Stimulated activated CD4-positive, alpha-beta T cell treated with anti-CD3 and anti-CD28 coated beads, Interleukin-15, amount 100 ng/mL, for 48 hours (primary cell): ENCODE measurements at places on chromosomes 1 and 21.

DNA sequence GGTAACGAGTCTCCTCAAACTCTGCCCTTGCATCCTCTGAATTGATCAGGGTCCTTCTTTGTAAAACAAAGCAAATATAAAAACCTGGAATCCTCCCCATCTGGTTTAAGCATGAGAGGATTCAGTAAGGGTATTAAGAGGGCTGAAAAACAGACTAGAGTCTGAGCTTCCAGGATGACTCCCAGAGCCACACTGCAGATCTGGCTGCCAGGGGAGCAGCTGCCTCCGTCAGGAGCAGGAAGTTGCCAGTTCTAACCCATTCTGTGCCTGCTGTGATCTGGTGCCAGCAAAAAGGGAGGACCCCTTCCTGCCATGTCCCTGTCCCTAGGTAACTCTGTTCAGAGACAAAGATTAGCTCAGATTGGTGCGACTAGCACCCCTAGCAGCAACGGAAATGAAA is 27.5 kb downstream of the SERTAD4 start:
- no peak for DNase-seq

DNA sequence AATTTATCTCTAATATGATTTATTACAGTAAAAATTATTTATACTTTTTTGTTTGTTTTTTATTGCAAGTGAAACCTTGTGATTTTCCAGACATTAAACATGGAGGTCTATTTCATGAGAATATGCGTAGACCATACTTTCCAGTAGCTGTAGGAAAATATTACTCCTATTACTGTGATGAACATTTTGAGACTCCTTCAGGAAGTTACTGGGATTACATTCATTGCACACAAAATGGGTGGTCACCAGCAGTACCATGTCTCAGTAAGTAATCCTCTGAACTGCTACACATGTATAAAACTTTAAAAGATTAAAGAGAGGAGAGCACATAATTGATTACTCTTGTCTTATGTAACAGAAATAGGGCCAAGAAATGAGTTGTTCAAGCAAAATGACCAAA is 4.5 kb downstream of the CFHR3 start:
- DNase-seq = no peak

- DNase-seq = no peak
Measured at GRCh38 chr1:187924252-187924651, 1095.5 kb downstream of the PLA2G4A start.

- DNase-seq = peak; percentile 33
Measured at GRCh38 chr1:24688621-24689195, 45.6 kb downstream of the SRRM1 start.

DNA sequence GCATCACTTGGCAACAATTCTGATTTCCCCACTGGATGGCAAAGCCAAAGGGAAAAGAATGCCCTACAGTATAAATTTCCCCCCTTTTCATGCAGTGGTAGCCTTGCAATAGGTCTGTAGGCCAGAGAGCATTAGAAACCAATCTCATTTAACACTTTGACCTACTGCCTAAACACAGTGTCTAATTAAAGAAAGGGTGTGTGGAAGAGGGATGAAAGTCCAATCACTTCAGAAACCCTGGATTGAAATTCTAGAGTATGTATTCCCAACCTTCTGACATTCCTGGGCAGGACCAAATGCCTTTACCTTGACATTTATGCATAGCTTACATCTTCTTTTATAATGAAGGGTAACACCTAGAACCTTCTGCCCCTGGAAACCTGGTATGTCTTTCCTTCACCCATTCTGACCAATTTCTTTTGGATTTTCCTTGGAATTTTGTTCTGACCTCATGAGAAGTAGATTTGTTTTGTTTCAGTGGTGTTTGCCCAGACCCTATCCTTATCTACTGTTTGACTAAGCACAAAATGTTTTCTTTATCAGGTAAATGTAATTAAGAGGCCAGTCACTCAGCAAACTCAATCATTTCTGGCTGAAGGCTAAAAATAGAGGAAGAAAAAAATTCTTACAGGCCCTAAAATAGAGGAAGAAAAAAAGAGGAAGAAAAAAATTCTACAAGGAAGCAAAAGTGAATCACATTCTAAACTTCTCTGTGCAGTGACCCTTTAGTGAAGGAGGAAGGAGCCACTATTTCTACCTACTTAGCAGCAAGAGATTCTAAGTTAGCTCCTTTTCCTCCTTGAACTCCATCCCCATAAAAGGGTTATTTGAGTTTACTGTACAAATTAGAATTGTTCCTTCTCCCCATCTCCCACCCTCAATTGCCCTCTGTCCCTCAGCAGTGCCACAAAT is 129.5 kb upstream of the DSCAM start:
- DNase-seq = no peak

- DNase-seq = no peak
Measured at GRCh38 chr1:226625832-226626576, 77.4 kb downstream of the STUM start.

- DNase-seq = no peak
Measured at GRCh38 chr1:68057564-68057963, 7.1 kb upstream of the DIRAS3 start.

DNA sequence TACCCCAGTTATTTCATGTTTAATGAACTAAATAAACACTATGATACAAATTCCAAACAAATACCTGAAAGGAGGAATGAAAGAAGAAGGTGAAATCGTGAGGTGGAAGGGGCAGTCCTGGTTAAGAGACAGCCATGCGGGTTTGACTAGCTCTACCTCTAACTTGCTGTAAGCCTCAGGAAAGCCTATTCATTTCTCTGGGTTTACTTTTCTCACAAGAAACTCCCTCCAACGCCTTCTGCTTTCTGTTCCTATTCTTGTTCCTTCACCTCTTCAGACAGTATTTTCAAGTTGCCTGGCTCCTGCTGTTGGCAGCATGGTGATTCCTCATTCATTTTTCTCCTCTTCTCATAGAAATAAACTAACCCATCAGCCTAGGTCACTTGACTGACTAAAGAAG is 92.4 kb downstream of the NTPCR start:
- no peak for DNase-seq

- no peak for DNase-seq
Measured at GRCh38 chr1:231020816-231021215, 19.2 kb downstream of the FAM89A start.

DNA sequence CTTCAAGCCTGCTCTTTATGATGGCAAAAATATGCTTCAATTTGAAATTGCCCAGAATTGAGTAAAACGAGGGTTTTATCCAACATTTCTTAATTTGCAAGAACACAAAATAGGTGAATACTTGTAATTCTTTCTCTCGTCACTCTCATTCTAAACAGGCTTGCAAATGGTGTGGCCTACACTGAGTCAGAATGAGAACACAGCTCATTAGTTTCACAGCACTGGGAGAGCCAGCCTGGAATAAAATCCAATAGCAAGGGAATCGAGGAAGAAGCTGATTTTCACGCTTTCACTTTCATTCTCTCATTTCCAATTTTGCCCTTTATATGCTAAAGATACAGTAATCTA is 537.5 kb downstream of the LTN1 start:
- no peak for DNase-seq

GRCh38 chr1:33048426-33048825 is 11.7 kb upstream of the AK2 start:
- no peak for DNase-seq

DNA sequence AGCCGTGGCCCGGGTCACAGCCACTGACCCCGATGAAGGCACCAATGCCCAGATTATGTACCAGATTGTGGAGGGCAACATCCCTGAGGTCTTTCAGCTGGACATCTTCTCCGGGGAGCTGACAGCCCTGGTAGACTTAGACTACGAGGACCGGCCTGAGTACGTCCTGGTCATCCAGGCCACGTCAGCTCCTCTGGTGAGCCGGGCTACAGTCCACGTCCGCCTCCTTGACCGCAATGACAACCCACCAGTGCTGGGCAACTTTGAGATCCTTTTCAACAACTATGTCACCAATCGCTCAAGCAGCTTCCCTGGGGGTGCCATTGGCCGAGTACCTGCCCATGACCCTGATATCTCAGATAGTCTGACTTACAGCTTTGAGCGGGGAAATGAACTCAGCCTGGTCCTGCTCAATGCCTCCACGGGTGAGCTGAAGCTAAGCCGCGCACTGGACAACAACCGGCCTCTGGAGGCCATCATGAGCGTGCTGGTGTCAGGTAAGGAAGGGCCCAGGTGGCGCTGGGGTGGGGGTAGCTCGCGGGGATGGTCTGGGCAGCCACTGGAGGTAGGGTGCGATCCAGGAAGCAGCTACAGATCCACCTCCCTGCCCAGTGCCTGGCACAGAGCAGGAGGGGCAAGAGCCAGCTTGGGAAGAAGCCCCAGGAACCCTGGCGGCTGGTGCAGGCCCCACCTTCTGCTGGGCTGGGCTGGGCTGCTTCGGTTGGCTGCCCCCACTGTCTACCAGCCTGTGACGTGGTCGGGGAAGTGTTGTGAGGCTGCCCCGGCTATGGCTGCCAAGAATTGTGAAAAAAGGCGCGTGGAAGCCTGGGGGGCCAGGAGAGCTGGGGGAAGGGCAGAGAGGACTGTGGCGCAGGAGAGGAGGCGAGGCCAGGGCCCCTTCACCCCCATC is 3.8 kb downstream of the CELSR2 start:
- DNase-seq = no peak

DNA sequence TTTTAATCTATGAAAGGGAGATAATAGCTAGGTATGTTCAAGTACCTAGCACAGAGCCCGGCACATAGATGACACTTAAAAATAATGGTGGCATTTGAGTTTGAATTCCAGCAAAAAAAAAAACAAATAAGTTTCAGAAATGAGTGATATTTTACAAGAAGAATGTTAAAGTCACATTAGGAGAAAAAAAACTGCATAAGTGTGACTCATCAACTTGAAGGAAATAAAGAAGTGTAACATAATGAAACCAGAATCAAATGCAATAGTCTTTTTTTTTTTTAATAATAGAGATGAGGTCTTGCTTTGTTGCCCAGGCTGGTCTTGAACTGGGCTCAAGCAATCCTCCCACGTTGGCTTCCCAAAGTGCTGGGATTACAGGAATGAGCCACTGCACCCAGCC is 17.1 kb downstream of the DNASE2B start:
- no peak for DNase-seq

- DNase-seq = no peak
Measured at GRCh38 chr1:212696721-212697331, 2.8 kb downstream of the BATF3 start.

DNA sequence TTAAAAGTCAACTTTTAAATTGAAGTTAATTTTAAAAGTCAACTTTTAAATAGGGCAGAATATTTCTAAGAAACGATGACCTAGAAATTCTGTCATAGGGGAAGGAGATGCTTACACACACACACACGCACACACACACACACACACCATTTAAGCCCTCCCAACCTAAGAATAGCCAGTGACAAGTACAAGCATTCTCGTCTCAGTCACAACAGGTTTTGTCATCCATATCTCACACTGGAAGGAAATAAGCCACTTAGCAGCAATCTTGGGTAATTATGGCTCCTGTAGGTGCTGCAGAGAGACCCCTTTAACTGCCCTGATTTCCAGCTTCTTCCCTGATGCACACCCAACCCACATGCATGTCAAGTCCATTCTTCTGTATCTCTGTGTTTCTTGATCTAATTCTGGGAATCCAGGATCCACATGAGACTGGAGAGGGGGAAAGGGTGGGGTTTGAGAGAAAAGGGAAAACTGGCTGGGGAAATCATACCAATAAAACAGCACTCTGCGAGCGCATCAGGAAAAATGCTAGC is 338.1 kb downstream of the PAPPA2 start:
- no peak for DNase-seq

- DNase-seq = no peak
Measured at GRCh38 chr1:160993544-160994193, 27.3 kb downstream of the F11R start.

GRCh38 chr1:160629286-160630210 is 17.3 kb downstream of the SLAMF1 start:
- DNase-seq = no peak

DNA sequence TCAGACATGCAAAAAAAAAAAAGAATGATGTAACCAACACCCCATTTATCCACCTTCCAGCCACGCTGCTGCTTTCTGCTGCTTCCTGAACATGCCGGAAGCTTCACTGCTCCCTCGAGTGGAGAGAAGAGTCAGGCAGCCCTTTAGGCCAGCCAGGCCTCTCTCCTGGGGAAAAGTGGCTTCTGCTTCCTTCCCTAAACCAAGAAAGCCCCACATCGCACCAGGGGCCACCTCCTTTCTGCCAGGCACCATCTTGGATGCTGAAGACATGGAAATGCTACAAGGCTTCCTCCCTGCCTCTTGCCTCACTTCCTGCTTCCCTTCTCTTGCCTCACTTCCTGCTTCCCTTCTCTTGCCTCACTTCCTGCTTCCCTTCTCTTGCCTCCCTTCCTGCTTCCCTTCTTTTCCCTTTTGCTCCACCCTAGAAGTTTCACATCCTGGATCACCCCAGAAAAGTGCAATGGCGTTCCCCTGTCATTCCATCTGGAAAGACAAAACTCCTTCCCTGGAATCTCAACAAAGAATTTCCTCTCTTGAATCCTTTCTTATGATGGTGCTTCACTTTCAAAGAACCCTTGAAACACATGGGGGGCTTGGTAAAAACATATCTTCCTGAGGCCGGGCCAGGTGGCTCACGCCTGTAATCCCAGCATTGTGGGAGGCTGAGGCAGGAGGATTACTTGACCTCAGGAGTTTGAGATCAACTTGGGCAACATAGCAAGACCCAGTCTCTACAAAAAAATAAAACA is 18.7 kb downstream of the TNFRSF8 start:
- no peak for DNase-seq

GRCh38 chr1:101382135-101382534 is 145.3 kb downstream of the S1PR1 start:
- no peak for DNase-seq

GRCh38 chr21:33015096-33015495 is 10.6 kb upstream of the OLIG2 start:
- DNase-seq = no peak

DNA sequence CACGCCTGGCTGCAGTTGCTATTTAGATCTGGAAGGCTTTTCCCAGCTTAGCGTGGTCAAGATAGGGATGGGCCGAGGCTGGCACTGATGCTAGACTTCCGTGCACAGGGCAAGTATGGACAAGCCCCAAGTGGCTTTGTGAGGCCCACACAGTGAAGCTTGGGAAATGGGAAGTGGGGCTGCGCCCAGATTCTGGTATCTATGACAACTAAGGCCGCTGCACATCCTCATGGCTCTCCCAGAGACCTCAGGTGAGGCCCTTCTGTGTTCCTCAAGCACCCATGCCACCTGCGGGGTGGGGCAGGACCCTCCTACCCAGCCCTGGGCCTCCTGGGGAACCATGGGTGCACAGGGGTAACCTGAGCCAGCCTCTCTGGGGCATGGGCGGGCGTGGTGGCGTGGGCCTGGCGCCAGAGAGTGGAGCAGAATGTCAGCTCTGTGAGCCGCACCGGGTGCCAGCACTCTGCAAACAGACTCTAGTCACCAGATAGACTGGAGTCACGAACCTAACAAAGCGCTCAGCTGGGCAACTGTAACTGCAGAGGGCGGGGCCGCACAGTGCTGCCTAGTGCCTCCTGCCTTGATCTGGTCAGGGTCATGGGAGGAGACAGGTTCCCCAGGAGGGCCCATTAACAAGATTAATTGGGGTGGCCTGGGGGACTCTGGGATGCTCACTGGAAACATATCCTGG is 46.4 kb downstream of the ELF3 start:
- DNase-seq = no peak

GRCh38 chr1:41436281-41437010 is 48.0 kb downstream of the EDN2 start:
- no peak for DNase-seq

GRCh38 chr1:169928438-169929209 is 34.9 kb upstream of the SCYL3 start:
- no peak for DNase-seq

GRCh38 chr1:186765446-186765845 is 63.3 kb upstream of the PLA2G4A start:
- DNase-seq = no peak

- no peak for DNase-seq
Measured at GRCh38 chr1:205377355-205377754, 20.6 kb upstream of the KLHDC8A start.
